Activated CD4-positive, alpha-beta T cell treated with anti-CD3 and anti-CD28 coated beads, Interleukin-2, Interleukin-6, amounts not matched to agents 100 ng/mL and 50 ng/mL, durations not matched to agents 16 hours and 8 hours (primary cell): ENCODE measurements at places on chromosomes 13 and 19.

DNA sequence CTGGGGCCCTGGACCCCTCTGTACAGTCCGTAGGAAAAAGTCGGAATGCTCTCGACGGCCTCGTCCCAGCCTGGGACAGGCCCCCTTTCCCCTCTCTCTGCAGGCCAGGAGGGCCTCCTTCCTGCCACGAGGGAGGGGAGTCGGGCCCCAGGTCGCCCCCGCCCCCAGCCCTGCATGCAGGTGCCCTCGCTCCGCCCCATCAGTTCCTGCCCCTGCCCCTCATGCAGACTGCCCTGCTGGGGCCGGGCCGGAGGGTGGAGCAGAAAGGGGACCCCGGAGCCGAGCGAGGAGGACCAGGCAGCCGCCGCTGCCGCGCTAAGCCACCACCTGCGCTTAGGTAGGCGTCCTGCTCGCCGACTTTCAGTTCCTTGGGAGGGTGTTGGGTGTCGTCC lies 7.3 kb downstream of the LYL1 start:
- no peak for DNase-seq

GRCh38 chr13:84077271-84077670 lies 195.0 kb upstream of the SLITRK1 start:
- DNase-seq, result no peak

GRCh38 chr13:32098272-32098671 lies 66.7 kb downstream of the FRY start:
- DNase-seq, result no peak

DNA sequence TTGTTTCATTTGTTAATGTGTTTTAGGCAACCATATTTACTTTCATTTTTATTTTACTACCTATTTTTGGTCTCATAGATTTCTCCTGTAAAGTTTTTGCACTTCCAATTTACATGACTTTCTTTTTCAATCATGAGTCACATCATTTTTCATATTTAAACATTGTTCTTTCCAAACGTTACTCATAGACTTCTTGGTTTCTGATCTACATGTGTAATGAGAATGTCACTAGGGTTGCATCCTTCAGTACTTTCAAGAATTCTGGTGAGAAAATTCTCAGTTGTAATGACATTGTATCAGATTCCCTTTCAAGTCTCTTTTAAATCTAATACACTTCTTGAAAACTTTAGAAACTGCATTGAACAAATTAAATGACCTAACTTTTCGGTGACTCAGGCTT lies 991.7 kb downstream of the EFNB2 start:
- no peak for DNase-seq

DNA sequence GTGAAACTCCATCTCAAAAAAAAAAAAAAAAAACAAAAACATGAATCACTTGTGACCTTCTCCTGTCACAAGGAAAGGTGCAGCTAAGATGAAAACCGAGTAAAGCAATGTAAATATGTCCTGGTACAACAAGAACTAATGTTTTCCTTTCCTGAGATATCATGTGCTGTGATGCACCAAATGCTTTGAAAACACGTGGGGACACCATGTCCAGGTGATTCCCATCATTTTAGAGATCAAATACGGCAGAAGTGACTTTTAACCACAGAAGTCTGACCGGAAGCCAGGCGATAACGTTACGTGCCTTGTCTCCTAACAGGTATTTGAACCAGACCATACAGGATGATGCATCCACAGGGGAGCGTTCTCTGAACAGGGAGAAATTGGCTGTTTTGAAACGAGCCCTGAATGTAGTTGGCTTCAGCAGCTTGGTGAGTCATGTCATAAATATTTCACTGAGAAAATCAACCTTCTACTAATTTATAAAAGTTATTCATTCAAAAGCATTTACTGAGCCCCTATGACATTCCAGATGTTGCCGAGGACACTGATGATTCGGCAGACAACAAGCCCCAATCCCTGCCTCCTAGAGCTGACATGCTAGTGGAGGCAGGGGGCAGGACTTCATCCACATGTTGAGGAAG lies 328.1 kb downstream of the MYO16 start:
- DNase-seq, result no peak

DNA sequence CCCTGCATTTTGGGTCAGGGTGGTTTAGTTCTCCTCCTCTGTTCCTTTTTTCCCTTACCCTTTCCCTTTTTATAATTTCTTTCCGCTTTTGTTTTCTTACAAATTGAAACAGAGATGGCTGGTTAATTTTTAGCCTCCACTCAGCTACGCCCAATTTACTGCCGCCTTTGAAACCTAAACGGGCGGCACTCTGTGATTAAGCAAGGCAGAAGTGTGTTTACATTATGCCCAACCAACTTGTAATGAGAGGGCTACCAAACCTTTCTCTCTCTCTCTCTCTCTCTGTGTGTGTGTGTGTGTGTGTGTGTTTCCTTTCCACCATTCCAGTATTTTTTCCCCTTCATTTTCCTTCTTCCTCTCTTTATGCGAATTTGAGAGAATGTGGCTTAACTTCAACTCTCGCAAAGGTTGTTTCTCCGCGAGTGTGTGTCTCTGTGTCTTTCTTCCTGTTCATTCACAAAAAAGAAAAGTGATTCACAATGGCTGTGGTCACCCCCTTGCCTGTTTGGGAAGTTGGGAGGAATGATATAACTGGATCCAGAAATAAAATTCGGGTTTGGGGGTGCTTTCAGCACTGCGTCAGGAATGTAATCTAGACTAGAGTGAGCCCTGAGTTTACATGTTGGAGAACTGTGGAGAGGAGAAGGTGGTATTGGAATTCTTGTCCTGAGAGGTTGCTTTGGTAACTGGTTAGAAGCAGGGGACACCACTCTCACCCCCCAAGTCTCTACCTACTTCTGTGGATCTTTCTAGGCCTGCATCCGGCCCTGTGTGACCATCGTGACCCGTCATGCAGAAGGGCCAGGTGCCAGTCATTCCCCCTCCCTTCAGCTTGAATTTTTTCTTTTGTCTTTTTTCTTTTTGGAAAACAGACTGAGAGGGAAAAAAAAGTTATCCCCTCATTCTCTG lies 31.4 kb downstream of the NFIX start:
- DNase-seq, result no peak
